ENCODE measurements at places on chromosomes 16 and 17.

DNA sequence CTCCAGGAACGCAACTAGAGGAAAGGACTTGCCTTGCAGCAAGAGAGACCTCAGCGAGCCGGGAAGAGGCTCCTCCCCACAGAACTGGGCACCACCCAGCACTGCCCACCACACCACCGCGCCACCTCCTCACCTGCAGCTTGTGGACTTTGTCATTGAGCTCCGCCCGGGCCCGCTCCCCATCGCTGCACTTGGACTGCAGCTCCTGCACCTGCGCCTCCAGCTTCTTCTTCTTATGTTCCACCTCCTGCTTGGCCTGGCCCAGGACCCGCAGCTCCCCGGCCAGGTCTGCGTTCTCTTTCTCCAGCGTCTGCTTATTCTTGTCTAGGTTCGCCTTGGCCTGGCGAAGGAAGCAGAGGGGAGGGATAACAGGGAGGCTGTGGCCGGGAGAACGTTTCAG, 76.7 kb downstream of the NDE1 start:
- peaks cover 3% of the 10 kb centered on the region for H3K4me1 ChIP-seq
- no peaks in the 10 kb centered on the region for H3K27me3 ChIP-seq
- H3K27ac ChIP-seq, result no peak overlapping the region
- H3K4me3 ChIP-seq, result no peak overlapping the region
- no peaks in the 10 kb centered on the region for H3K36me3 ChIP-seq
- DNase-seq, result peak; percentile 79

- no peak overlapping the region for H3K4me3 ChIP-seq
- peaks cover 18% of the 10 kb centered on the region for H3K4me1 ChIP-seq
- H3K27me3 ChIP-seq, result no peaks in the 10 kb centered on the region
- H3K27ac ChIP-seq, result no peak overlapping the region
- DNase-seq, result peak; percentile 15
Measured at GRCh38 chr16:4214215-4214621, 27.7 kb downstream of the SRL start.

DNA sequence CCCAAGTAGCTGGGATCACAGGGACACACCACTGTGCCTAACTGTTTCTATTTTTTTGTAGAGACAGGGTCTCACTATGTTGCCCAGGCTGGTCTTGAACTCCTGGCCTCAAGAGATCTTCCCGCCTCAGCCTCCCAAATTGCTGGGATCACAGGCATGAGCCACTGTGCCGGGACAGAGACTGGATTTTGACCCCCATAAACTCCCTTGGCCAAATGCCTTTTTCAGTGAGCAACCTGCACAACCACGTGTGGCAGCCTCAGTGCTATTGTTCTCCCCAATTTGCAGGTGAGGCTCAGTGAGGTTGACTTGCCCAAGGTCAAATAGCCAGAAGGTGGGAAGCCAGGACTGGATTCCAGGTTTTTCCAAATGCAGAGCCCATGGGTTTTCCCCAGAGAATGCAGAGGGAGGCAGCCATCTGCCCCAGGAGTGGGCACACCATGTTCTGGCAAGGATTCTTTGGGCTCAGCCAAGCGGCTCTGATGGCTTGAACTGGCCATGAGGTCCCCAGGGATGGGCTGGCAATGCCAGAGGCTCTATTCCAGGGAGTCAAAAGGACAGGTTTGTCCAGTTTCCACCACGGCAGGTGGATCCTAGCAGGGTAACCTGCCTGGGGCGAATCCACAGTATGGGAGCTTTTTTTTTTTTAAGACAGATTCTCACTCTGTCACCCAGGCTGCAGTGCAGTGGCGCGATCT, 1.8 kb downstream of the IL27 start:
- H3K4me3 ChIP-seq, result no peak overlapping the region
- no peaks in the 10 kb centered on the region for H3K4me1 ChIP-seq
- H3K27ac ChIP-seq, result no peak overlapping the region
- no peaks in the 10 kb centered on the region for H3K36me3 ChIP-seq

DNA sequence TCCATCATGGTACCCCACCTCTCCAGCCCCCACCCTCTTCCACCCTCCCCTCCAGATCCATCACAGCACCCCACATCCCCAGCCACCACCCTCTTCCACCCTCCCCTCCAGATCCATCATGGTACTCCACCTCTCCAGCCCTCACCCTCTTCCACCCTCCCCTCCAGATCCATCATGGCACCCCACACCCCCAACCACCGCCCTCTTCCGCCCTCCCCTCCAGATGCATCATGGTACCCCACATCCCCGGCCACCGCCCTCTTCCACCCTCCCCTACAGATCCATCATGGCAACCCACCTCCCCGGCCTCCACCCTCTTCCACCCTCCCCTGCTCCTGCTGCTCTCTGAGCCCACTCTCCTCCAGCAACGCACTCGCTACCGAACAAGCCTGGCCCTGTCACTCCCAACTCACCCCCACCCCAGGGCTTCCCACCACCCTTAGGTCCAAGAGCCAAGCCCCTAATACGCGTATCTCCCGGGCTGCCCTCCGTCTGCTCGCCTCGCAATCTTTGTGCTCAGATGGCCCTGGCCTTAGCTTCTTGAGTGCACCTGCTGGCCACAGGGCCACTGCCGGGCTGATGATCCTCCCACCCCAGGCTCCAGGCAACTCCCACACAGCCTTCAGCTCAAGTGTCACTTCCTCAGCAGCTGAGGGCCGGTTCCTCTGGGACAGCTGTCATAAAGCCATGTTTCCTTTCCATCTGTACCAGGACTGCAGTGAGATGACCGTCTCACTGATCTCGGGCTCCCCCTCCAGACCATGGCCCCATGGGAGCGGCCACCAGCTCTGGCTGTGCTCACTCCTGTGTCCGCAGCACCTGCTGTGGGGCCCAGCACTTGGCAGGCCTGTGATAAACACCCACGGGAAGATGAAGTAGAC, 25.5 kb downstream of the KDM8 start:
- no peak overlapping the region for H3K4me3 ChIP-seq
- H3K27ac ChIP-seq, result no peak overlapping the region
- DNase-seq, result no peak
- H3K36me3 ChIP-seq, result no peaks in the 10 kb centered on the region
- no peaks in the 10 kb centered on the region for H3K27me3 ChIP-seq

DNA sequence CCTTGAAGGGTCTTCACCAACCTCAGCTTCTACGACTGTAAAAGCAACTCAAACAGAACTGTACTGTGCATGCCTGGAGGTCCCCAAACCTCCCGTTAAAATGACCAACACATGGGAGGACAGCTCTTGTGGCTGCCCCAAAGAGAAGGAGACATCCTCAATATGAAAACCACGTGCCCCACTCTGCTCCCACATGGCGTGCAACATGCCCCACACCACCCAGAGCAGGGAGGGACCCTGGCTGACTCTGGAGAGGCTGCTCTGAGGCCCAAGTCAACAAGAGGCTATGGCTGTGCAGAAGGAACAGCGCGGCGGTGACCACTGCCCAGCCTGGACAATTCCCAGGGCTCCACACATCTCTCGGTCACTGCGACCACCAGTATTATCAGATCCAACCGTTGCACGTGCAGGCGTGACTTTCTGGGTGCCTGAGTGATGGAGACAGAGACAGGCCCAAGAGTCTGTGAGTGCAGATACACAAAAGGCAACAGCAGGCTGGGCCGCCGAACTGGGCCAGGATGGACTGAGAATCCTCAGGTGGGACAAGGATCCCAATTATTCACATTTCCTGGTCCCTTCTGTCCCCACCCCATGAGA, 1.4 kb downstream of the PLD6 start:
- no peak for DNase-seq
- H3K27me3 ChIP-seq, result no peaks in the 10 kb centered on the region
- H3K4me3 ChIP-seq, result peak overlapping the region; percentile 50

GRCh38 chr17:37176723-37177122, 199.1 kb upstream of the C17orf78 start:
- no peaks in the 10 kb centered on the region for H3K4me1 ChIP-seq
- DNase-seq, result no peak
- no peaks in the 10 kb centered on the region for H3K27me3 ChIP-seq
- H3K36me3 ChIP-seq, result peaks cover 15% of the 10 kb centered on the region
- H3K27ac ChIP-seq, result no peak overlapping the region

GRCh38 chr17:78449983-78450595, 71.6 kb downstream of the PGS1 start:
- H3K36me3 ChIP-seq, result no peaks in the 10 kb centered on the region
- DNase-seq, result no peak
- H3K4me3 ChIP-seq, result no peak overlapping the region
- H3K4me1 ChIP-seq, result no peaks in the 10 kb centered on the region
- no peak overlapping the region for H3K27ac ChIP-seq

- peak overlapping the region; percentile 6 for H3K4me3 ChIP-seq
- H3K36me3 ChIP-seq, result no peaks in the 10 kb centered on the region
- H3K27me3 ChIP-seq, result no peaks in the 10 kb centered on the region
Measured at GRCh38 chr16:83813823-83814658, 6.3 kb downstream of the HSBP1 start.

- H3K36me3 ChIP-seq, result no peaks in the 10 kb centered on the region
- H3K4me3 ChIP-seq, result no peak overlapping the region
- DNase-seq, result no peak
Measured at GRCh38 chr17:72236980-72237633, 116.3 kb downstream of the SOX9 start.

- peaks cover 19% of the 10 kb centered on the region for H3K4me1 ChIP-seq
- H3K27me3 ChIP-seq, result no peaks in the 10 kb centered on the region
- no peak overlapping the region for H3K27ac ChIP-seq
- H3K4me3 ChIP-seq, result no peak overlapping the region
Measured at GRCh38 chr17:19737305-19738072, 10.6 kb downstream of the ALDH3A1 start.

DNA sequence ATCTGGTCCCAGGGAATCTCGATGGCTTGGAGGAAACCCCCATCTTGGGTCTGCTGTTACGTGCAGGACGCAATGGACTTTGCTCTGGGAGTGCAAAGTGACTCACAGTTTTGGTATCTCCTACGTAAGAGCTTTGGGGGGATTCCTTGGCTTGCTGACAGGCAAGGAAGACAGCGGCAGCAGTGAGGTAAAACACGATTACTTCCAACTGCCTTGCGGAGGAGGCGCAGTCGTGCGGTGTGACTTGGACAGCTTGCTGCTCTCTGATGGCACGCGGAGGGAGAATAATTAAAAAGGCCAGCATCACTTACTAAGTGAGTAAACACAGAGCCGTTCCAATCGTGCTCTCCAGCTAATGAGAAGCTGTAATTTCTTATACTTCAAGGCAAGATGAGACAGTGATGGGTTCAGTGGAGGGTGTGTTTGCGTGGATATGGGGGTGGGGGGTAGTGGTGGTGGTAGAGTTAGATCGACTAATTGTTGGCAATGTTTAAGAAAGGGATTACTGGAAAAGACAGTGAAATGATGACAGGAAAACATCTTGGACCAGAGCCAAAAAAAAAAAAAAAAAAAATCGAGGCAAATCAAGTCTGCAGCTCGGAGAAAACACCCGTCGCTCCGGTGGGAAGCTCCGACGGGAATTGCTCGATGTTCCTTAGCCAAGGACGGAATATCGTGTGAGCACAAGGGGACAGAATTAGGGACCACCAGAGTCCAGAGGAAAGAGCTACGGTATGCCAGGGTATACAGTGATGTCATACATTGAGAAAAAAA, 184.8 kb upstream of the ZFHX3 start:
- peak overlapping the region; percentile 23 for H3K4me3 ChIP-seq
- H3K27ac ChIP-seq, result no peak overlapping the region
- H3K4me1 ChIP-seq, result no peaks in the 10 kb centered on the region
- DNase-seq, result peak; percentile 18
- no peaks in the 10 kb centered on the region for H3K27me3 ChIP-seq

GRCh38 chr16:60304066-60304465, 1570.0 kb upstream of the GOT2 start:
- no peaks in the 10 kb centered on the region for H3K36me3 ChIP-seq
- no peak for DNase-seq
- no peaks in the 10 kb centered on the region for H3K4me1 ChIP-seq
- H3K27me3 ChIP-seq, result no peaks in the 10 kb centered on the region

GRCh38 chr17:13784434-13785095, 182.8 kb upstream of the HS3ST3A1 start:
- no peaks in the 10 kb centered on the region for H3K4me1 ChIP-seq
- no peaks in the 10 kb centered on the region for H3K27me3 ChIP-seq

- H3K27ac ChIP-seq, result no peak overlapping the region
- H3K36me3 ChIP-seq, result no peaks in the 10 kb centered on the region
- DNase-seq, result peak; percentile 11
- H3K4me3 ChIP-seq, result no peak overlapping the region
Measured at GRCh38 chr16:79429381-79430190, 171.0 kb downstream of the MAF start.

GRCh38 chr17:80751070-80751945, 206.7 kb downstream of the RPTOR start:
- no peak overlapping the region for H3K4me3 ChIP-seq
- H3K4me1 ChIP-seq, result peaks cover 19% of the 10 kb centered on the region
- peak; percentile 39 for DNase-seq

GRCh38 chr17:75113798-75114551, 4.2 kb downstream of the ARMC7 start:
- peak overlapping the region; percentile 90 for H3K27ac ChIP-seq
- peaks cover 23% of the 10 kb centered on the region for H3K4me1 ChIP-seq
- DNase-seq, result peak; percentile 94

- H3K27me3 ChIP-seq, result peaks cover 58% of the 10 kb centered on the region
- DNase-seq, result no peak
- H3K4me3 ChIP-seq, result no peak overlapping the region
- no peak overlapping the region for H3K27ac ChIP-seq
- no peaks in the 10 kb centered on the region for H3K36me3 ChIP-seq
- H3K4me1 ChIP-seq, result no peaks in the 10 kb centered on the region
Measured at GRCh38 chr17:36842963-36843558, 94.2 kb upstream of the LHX1 start.

GRCh38 chr17:55660178-55660886, 62.3 kb downstream of the TMEM100 start:
- no peaks in the 10 kb centered on the region for H3K27me3 ChIP-seq
- DNase-seq, result no peak
- H3K4me1 ChIP-seq, result peaks cover 3% of the 10 kb centered on the region
- H3K27ac ChIP-seq, result peak overlapping the region; percentile 52
- H3K36me3 ChIP-seq, result no peaks in the 10 kb centered on the region

- no peaks in the 10 kb centered on the region for H3K27me3 ChIP-seq
- no peak overlapping the region for H3K4me3 ChIP-seq
Measured at GRCh38 chr17:75570034-75570676, 17.4 kb upstream of the MYO15B start.

DNA sequence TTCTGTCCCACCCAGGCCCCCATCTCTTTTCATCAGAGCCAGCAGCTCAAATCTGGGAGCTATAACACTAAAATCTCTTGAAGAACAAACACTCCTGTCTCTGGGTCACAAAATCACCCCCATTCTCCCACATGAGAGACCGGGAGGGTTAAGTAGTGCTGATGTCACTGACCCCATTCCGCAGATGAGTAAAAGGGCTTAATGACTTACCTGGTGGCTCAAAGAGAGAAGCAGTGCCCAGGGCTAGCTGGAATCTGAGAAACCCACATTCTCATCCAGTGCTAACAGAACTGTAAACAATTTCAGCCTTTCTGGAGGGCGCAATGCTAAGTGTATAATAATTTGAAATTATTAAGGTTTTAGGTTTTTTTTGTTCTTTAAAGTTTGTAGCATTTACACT, 26.3 kb upstream of the LHX1 start:
- H3K4me1 ChIP-seq, result no peaks in the 10 kb centered on the region
- no peaks in the 10 kb centered on the region for H3K36me3 ChIP-seq
- DNase-seq, result no peak
- H3K27me3 ChIP-seq, result peaks cover 59% of the 10 kb centered on the region
- H3K27ac ChIP-seq, result no peak overlapping the region
